ENCODE measurements at places on chromosomes 2 and 18. TPM values are rescaled to one million over a fixed set of nuclear protein-coding genes. Genes with fewer than 3 reads are reported as not detected.

GRCh38 chr2:228048838-228049490, 132.5 kb downstream of the SPHKAP start:
- DNase-seq: no peak

DNA sequence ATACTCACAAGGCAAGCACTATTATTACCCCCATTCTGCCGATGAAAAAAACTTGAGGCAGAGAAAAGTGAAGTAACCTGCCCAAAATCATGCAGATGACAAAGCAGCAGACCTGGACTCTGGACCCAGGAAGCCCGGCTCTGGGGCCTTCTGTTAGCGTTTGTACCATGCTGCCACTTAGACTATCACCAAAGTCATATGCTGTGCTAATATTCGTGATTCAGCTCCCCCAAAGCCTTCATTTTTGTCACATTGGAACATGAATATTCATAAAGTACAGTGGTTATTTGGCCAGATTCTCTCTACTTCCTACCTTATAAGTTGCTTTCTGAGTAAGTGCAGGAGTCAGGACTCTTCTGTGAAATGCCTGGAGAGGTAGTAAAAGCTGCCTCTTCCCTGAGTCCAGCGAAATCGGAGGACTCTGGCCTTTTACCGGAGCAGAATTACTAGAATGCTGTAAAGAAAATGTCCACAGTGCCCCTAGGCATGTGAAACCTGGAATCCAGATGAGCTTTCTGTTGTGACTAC, 86.7 kb downstream of the FTCDNL1 start:
- peak; percentile 66 for DNase-seq

DNA sequence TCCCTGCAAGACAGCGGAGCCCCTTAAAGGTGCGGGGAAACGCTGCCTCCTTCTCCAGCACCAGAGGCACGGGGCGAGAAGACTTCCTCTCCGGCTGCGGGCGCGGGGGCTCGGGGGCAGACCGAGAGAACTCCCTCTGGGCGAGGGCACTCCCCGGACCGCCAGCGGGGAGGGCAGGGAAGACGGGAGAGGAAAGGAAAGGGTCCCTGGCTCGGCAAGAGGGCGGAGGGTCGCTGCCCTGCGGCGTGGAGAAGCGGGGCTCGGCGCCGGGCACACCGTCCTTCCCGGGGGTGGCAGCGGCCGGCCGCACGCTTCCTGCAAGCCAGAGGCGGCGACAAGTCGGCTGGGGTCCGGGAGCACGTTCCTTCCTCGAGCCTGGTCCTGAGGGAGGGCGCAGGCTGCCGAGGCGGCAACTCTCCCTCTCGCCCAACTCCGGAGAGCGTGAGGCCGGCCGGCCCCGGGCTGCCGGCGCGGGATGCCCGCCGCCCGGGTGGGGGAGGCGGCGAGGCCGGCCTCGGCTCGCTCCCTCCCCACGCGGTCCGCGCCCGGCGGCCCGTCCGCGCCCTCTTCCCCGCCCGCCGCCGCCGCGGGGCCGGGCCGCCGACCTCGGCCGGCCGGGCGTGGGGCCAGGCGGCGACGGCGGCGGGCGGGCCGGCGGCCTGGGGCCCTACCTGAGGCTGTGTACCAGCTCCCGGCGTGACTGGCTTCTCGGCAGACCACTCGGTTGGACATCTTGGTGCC, 1.1 kb downstream of the MEMO1 start:
- no peak for DNase-seq

DNA sequence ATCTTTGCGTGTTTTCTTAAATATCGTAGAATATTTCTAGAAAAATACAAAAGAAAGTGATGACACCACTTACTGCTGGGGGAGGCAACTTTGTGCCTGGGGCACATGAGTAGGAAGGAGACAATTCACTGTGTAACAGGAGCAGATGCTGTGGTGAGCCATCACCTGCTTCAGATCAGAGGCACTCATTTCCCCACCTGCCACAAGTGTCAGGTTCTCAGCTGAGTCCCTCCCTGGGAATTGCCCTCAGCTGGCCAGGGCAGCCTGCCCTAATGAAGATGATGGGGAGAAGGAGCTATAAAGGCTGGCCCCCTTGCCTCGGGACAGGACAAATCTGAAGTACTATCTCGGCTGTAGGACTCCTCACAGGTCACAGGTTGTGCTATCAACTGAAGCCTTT, 322.8 kb downstream of the STK39 start:
- peak; percentile 89 for DNase-seq

DNA sequence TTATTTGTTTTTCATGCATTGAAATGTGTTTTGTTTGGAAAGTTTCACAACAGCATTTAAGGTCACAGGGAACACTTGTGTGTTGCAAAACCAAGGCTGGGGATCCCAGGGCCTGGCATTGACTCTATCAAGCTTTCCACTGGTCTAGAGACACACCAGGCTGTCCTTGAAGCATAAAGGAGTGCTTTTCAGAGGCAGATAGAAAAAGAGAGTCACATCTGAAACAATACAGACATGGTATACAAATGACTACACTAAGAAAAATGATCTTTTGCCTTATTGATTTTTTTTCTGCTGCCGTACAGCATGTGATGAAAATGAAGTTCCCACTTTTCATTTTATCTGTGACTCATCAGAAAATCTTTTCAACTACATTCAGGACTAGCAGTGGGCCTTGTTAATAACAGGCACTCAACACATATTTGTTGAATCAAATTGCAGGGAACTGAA, 61.9 kb upstream of the ZCCHC2 start:
- no peak for DNase-seq

DNA sequence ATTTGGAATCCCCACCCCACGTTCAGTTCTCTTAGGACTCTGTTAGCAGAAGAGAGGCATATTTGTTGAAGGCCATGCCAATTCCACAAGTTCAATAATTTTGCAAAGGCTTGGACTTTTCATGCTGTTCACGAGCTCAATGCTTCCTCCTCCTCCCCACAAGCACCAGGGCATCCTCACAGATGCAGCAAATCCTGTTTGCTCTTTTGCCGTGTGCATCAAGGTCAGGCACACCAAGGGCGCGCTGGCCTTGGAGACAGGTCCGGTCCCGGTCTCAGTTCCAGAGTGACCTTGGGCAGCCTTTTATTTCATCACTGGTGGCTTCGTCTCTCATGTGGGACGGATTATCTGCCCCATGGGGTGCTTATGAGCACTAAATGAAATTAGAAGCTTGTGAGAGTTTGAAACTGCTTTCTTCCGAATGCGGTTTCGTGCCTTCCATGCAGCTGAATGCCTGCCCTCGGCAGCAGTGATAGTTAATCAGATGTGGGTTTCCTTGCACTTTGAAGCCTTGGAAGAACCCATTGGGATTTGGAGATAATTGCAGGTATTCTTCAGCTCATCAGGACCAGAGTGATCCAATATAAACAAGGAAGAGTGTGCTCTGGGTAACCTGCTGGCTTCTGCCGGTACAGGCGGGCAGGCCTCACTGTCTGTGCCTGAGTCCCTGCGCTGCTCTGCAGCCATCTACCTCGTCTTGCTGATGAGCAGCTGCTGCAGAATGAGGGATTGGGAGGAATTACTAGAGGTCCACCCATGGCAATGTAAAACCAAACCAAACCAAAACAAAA, 140.8 kb downstream of the SH3BP4 start:
- no peak for DNase-seq

DNA sequence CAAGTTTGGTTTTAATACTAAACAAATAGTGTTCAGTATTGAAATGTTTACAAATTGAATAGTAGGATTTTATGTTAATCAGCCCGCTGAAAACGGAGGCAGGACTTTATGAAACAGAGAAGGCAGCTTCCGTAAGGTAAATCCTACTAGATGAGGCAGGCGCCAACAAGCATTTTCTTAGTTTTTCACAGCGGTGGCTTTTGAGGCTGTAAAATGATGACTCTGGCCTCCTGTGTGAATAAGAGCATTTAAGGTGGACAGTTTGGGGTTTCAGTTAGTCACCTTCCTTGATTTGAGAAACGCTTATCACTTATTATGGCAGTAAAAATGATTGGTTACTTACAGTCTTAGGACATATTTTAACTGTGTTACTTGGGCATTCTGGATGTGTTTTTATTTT, 212.9 kb downstream of the PTGR3 start:
- no peak for DNase-seq

DNA sequence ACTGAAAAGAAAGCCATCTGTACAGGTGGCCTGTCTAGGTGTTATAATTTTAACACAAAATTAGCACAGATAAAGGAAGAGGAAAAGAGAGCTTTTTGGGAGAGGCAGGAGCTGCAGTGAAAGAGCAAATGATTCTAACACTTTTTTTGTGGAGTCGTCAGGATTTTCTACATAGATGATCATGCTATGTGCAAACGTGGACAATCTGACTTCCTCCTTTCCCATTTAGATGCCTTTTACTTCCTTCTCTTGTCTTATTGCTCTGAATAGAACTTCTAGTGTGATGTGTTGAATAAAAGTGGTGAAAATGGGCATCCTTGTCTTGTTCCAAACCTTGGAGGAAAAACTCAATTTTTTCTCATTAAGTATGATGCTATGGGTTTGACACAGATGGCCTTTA, 334.5 kb downstream of the NBAS start:
- DNase-seq: no peak

- no peak for DNase-seq
Measured at GRCh38 chr2:174699993-174700766, 64.1 kb downstream of the CHRNA1 start.

DNA sequence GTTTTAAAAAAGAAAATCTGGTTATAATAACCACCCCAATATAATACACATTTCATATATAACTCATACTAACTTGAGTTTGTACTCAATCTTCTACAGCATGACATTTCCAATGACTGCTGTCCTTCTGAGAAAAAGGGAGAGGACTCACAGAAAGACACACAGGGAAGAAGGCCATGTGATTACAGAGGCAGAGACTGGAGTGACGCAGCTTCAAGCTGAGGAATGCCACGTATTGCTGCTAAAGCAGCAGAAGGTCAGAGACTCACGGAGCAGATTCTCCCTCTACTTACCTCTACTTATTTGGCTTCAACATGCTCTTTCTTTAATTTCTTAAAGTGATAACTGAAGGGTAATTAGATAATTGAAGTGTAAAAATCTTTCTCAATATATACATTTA, 753.5 kb upstream of the PKDCC start:
- DNase-seq: no peak

GRCh38 chr2:2324565-2325101, 6.4 kb downstream of the MYT1L start:
- no peak for DNase-seq

DNA sequence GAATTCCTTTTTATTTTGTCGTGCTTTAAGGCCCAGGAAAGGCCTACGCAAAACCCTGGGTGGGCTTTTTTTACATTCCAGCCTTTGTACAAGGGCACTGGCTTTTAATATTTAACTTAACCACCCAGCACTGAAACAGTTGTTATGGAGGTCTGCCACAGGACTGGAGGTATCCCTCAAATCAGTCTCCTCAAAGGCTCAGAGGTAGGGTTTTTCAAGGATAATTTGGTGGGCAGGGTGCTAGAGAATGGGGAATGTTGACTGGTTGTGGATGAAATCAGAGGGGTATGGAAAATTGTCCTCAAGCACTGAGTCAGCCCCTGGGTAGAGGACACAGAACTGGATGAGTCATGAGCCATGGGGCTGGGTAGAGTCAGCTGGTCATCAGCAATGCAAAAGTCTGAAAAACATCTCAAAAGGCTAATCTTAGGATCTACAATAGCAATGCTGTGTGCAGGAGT, 443.1 kb downstream of the THSD7B start:
- DNase-seq: no peak

DNA sequence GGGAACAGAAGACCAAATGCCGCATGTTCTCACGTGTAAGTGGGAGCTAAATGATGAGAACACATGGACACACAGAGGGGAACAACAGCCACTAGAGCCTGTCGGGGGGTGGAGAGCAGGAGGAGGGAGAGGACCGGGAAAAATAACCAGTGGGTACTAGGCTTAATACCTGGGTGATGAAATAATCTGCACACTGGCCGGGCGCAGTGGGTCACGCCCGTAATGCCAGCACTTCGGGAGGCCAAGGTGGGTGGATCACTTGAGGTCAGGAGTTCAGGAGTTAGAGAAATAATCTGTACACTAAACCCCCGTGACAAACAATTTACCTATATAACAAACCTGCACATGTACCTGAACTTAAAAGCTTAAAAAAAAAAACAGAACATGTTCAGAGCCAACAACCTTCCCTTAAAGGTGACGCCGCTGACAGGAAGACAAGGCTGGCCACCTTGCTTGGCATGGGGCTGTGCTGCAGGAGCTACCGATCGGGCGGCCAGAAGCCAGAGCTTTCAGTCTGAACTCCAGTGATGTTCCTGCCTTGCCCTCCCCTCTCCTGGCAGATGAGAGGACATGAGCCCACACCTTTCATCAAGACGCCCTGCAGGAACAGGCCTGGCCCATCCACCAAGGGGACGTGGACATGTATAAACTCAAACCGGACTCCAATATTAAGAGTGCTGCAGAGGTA, 11.2 kb downstream of the SLC66A2 start:
- DNase-seq: no peak

DNA sequence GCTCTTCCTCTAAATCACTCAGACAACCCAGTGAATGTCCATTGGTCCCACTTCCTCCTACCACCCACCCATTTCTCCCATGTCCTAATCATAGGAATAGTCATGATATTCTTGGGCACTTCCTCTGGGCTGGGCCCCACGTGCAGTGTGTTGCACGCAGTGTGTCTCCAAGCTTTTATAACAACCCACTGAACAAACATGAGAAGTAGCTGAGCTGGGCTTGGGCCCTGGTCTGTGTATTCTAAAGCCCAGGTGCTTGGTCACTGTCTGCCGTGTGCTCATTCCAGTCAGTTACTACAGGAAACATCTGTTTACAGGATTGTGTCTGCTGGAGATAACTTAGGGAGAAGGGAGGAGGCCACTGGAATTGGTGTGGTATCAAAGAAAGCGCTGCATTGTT, 64.2 kb upstream of the THOC1 start:
- DNase-seq: no peak

- DNase-seq: no peak
Measured at GRCh38 chr2:66724241-66724640, 289.3 kb downstream of the MEIS1 start.

DNA sequence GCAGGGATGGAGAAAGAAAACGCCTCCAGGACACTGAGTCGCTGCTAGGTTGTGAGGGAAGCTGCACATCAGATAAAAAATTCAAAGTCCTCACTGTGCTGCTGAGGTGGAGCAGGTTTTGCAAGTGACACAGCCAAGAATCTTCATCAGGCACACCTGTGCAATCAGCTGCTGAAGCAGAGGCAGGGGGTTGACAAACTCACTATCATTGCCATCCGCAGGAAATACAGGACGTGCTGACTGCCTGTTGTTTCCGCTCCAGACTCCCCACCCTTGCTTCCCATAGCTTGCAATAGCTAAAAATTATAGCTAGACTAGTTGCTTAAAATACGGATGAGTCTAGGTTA, 147.8 kb upstream of the FHL2 start:
- no peak for DNase-seq

The CD28 gene
- total RNA-seq: 0.23 TPM

The DLGAP1 gene
- total RNA-seq: 1.2 TPM

The UGT1A3 gene
- not detected for total RNA-seq

The GPR75 gene
- 1.2 TPM for total RNA-seq

The NEU2 gene
- not detected for total RNA-seq

The ESPNL gene
- 0.83 TPM for total RNA-seq

The UNC80 gene
- total RNA-seq: 0.06 TPM

The RGPD8 gene
- total RNA-seq: 24.5 TPM

The LOXHD1 gene
- 0.50 TPM for total RNA-seq

The GKN2 gene
- total RNA-seq: not detected

The CPLX4 gene
- not detected for total RNA-seq
